Thyroid gland (tissue), 4 donors: ENCODE measurements at places on chromosomes 11 and 22. TPM values are rescaled to one million over a fixed set of nuclear protein-coding genes. Genes with fewer than 3 reads are reported as not detected.

UPK3A gene
- 2.1 TPM for total RNA-seq

LRRC10B gene
- total RNA-seq, result 0.78 TPM

CYTH4 gene
- total RNA-seq, result 4.4 TPM

ZDHHC8 gene
- 13.4 TPM for total RNA-seq

PSMD13 gene
- total RNA-seq, result 85.6 TPM

COA4 gene
- 62.9 TPM for total RNA-seq

OR8G5 gene
- not detected for total RNA-seq

TPH1 gene
- 0.46 TPM for total RNA-seq

OR6T1 gene
- not detected for total RNA-seq

OR6A2 gene
- 0.89 TPM for total RNA-seq

ISX gene
- total RNA-seq, result not detected

GRM5 gene
- total RNA-seq, result not detected

MFRP gene
- total RNA-seq, result not detected

NCF4 gene
- total RNA-seq, result 6.7 TPM

ADAMTS8 gene
- not detected for total RNA-seq

CFAP300 gene
- total RNA-seq, result not detected

DSCAML1 gene
- 0.54 TPM for total RNA-seq

SPON1 gene
- 14.9 TPM for total RNA-seq

DLG2 gene
- total RNA-seq, result 29.4 TPM

CBLIF gene
- not detected for total RNA-seq

LINC01488 gene
- total RNA-seq, result not detected
